H9 (cell line): ENCODE measurements at places on chromosomes 5 and 9. TPM values are rescaled to one million over a fixed set of nuclear protein-coding genes. Genes with fewer than 3 reads are reported as not detected.

Gene ZNF608
- total RNA-seq = 63.7 and 67.0 TPM in 2 replicates

Gene NCS1
- total RNA-seq = 35.0 and 38.1 TPM in 2 replicates

Gene PCDHA5
- total RNA-seq = 0.33 and 0.39 TPM in 2 replicates

Gene NEUROG1
- total RNA-seq = not detected in 2 replicates

Gene GNE
- total RNA-seq = 6.1 and 6.3 TPM in 2 replicates

Gene G3BP1
- 439 and 448 TPM in 2 replicates for total RNA-seq

Gene TMEM252
- not detected in 2 replicates for total RNA-seq

Gene C9
- not detected in 2 replicates for total RNA-seq

Gene MYMK
- total RNA-seq = not detected in 2 replicates

Gene SLC6A7
- total RNA-seq = not detected in 2 replicates

Gene CER1
- total RNA-seq = 22.3 and 24.3 TPM in 2 replicates
